Effector CD8-positive, alpha-beta T cell (primary cell): ENCODE measurements at places on chromosomes 7 and 10.

- DNase-seq: no peak
Observed at GRCh38 chr7:14446829-14447228, 455.7 kb downstream of the DGKB start.

GRCh38 chr7:158732494-158733219, 28.1 kb upstream of the NCAPG2 start:
- no peak for DNase-seq

DNA sequence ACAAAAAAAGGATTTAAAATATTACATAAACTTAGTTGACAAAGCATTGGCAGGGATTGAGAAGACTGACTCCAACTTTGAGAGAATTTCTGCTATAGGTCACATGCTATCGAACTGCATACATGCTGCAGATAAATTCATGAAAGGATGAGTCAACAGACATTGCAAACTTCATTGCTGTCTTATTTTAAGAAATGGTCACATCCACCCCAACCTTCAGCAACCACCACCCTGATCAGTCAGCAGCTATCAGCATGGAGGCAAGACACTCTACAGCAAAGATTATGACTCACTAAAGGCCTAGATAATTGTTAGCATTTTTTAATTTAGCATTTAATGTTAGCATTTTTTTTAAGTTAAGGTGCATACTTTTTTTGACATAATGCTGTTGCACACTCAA, 73.6 kb downstream of the AGK start:
- no peak for DNase-seq

GRCh38 chr10:11026773-11027172, 9.1 kb downstream of the CELF2 start:
- no peak for DNase-seq

GRCh38 chr7:102821994-102822747, 73.4 kb downstream of the FAM185A start:
- no peak for DNase-seq

DNA sequence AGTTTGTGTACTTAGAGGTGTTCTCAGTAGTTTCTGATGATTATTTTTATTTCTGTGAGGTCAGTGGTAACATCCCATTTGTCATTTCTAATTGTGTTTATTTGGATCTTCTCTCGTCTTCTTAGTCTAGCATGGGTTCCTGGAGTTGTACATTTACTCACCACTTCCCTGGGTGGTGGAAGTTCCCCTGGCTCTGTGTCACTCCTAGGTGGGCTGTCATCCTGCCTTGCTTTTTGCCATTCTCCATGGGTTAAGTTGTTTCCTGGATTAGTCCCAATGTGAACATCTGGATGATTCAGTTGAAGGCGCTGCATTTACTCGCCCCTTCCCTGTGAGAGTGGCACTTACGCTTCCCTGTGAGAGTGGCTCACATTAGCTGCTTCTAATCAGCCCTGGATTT, 48.2 kb downstream of the GSAP start:
- no peak for DNase-seq

- no peak for DNase-seq
Observed at GRCh38 chr7:43600056-43600455, 17.1 kb downstream of the STK17A start.

- no peak for DNase-seq
Observed at GRCh38 chr10:107098326-107098725, 66.2 kb downstream of the SORCS1 start.

DNA sequence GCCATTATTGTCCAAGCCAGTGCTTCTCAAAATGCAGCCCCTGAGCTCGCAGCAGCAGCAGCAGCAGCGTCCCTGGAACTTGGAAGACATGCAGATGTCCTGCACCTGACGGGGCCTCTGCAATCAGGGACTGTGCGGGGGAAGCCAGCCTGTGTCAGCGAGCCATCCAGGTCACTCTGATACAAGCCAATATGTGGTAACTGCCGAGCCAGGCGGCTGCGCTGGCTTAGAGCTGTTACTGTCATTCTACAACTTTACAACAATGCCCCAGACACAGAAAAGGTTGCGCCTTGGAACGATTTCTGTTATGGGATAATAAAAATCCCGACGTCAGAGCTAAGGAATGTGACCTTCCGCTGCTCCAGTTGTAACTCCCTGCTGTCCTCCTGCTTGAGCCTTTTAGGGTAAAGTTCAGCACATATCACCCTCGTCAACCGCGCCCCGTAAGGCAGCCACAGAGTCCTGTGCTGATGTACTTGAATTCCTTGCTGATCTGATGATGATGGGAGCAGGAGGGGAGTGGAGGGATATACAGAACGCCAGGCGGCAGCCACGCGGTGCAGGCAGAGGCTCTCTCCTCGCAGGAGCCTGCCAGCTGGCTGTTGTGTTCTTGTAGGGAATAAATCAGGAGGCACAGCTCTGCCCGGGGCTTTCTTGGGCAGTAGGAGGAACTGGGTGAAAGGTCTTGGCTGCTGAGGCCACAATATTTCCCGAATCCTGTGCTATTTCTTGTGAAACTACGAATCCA, 20.0 kb upstream of the CRYGN start:
- DNase-seq: no peak

GRCh38 chr10:25457552-25457951, 282.8 kb downstream of the GPR158 start:
- DNase-seq: no peak

GRCh38 chr10:123891144-123892071, at the start of gene CPXM2:
Gene CPXM2, minus strand, starts transcription at chr10:123891807. Its CDS starts 148 bp downstream, at chr10:123891659.
- DNase-seq: no peak

- DNase-seq: no peak
Observed at GRCh38 chr7:155818154-155818819, 6.0 kb upstream of the SHH start.

- no peak for DNase-seq
Observed at GRCh38 chr10:123355748-123356481, 201.7 kb downstream of the BUB3 start.

GRCh38 chr7:43645699-43646226, 62.9 kb downstream of the STK17A start:
- no peak for DNase-seq

GRCh38 chr10:71045204-71045809, 156.9 kb upstream of the PCBD1 start:
- no peak for DNase-seq

GRCh38 chr10:69181433-69181832, 1.4 kb downstream of the SUPV3L1 start:
- no peak for DNase-seq

GRCh38 chr10:112989826-112990225, 39.8 kb downstream of the TCF7L2 start:
- no peak for DNase-seq

DNA sequence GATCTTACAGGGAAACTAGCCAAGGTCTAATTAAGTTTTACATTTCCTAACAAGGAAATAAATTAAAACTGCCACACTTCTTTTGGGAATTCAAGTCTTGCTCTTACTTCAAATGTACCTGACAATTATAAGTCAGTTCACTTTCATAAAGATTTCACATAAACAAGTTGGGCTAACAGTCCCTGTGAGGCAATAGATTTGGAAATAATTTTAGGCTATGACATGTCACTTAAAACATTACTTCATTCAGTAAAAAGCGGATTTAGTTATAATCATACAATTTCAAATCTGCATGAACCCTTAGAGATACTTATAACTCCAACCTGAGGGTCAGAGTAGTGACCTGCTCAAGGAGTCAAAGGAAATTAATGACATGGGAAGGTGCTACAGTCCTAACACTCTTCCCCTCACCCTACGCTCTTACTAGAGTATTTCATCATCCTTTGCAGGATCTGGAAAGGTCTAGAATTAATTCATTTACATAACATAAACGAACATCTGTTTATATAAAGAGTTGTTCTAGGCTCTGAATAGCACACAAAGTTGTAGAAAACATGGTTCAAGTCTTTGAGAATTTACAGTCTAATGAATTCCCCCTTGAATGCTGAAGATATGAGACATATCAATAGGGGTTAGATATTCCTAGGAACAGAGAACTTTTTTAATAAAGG, 32.3 kb upstream of the DNAJB12 start:
- DNase-seq: no peak

GRCh38 chr10:35574924-35575352, 30.2 kb upstream of the GJD4 start:
- no peak for DNase-seq

DNA sequence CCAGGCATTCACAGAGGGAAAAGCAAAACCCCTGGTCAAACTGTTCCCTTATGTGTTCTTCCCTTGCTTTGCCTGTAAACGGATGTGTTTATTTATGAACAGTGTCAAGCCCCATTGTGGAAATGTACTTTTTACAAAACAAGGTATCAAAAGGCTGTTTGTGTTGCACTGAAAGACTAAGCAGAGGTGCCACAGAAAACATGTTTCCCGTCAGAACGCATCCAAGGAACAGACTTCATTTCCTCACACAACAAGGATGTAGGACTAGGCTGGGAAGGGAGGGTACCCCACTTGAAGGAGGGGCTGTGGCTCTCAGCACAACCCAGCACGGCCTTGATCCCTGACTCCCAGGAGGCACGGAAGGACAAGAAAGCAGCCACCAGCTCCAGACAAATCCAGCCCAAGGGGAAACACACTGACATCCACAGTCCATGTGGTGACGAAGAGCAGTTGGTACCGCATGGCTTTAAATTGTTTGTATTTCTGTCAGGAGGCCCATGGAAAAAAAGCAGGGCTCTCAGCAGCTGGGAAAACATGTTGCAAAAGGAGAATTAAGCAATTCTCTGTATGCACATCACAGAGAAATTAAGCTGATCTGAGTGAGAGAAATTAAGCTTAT, 85.6 kb downstream of the RNF216 start:
- no peak for DNase-seq

GRCh38 chr7:11327633-11328032, 354.0 kb downstream of the PHF14 start:
- no peak for DNase-seq

DNA sequence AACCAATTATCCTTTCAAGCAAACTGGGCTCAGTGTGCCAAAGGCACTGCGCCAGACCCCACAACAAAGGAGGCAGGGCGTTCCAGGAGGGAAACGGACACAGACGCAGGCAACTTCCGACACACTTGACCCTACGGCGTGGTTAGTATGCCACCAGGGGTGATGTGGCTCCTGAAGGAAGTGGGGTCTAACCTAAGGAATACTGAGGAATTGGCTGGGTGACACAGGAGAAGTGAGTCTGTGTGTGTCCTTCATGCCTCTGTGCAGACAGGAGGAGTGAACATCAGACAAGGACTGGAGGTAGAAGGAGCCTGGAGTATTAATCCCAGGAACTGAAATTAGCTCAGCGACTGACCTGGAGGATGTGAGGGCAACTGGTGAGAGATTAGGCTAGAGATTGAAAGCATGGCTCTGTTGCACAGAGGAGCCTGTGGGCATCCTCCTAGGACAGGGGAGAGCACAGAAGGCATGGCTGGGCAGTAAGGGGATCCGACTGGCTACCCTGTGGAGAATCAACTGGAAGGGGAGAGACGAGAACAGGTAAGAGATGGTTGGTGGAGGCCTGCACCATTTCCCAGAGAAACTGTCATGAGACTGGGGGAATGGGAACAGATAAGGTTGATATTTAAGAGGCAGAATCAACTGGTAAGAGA, 27.8 kb downstream of the GSDME start:
- DNase-seq: no peak

- no peak for DNase-seq
Observed at GRCh38 chr10:7397049-7398035, 13.5 kb downstream of the SFMBT2 start.

DNA sequence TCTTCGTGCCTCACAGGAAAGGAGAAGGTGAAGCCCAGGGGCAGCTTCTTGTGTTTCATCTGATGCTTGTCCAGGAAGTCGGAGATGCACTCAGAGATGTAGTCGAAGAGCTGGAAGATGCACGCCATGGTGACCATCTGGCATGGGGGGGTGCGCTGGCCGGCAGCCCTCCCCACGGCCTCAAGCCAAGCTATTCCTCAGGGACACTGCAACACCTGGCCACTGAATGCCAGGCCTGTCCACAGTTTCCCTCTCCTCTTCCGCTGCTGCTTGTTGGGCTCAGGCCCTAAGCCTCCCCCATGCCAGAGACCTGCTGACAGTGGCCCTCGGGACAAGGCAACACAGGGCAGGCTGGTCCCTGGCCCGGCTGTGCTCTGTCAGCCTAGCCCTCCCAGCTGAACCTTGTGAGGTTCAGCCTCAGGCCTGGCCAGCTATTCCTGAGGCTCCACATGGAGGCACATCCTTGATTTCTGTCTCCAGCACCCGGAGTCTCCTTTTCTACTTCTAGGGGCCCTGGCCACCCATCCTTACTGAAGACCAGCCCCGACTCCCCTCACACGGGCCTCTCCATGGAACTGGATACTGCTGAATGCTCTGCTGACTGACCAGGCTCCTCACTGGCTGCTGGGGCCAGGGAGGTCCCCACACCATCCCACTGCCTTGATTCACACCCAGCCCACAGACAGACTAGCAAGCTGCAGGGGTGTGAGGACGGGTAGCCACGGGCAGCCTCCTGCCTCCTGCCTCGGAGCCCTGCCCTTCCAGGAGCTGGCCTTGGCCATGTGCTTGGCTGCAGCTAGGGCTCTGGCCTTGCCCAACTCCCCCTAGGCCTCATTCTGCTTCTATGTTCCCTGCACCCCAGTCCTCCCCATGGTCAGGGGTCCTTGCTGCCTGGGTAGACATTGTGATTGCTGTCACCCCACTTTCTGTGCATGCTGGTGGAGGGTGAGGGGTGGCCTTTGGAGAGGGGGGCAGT, 10.1 kb upstream of the MYL7 start:
- no peak for DNase-seq

DNA sequence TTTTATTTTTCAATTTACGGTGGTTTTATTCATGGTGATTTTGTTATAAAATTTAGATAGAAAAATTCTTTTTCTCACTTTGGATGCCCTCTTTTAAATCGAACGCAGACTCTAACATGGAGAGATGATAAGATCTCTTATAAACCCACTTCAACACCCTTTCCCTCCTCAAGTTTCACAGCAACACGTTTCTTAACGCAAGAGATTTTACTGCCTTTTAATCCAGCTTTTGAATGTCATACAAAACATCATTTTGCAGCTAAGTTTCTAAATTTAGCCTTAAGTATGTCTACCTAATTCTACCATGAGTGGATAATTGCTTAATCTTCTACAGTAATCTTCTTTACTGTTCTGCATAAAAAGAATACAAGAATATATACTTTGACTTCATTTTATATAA, 70.0 kb downstream of the SEMA3C start:
- DNase-seq: no peak

DNA sequence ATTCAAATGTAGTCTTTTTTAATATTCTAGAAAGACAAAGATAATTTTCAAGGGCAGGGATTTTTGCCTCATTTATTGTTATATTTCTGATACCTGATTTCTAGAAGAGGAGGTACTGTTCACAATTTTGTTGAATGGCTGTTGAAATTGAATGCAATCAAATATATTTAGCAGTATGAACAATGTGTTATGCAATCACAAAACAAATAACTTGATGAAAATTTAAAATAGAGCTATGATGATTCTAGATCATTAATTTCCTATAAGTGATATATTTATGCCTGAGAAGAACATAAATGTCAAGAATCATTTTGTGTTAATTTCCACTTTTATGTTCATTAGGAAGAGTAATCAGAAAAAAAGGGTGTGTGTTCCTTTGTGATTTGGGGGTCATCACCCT, 114.6 kb upstream of the CNTNAP2 start:
- DNase-seq: no peak
